GM19239 (cell line): ENCODE measurements at places on chromosomes 12 and 14.

- no peak for DNase-seq
Measured at GRCh38 chr12:96106137-96106536, 70.8 kb upstream of the LTA4H start.

DNA sequence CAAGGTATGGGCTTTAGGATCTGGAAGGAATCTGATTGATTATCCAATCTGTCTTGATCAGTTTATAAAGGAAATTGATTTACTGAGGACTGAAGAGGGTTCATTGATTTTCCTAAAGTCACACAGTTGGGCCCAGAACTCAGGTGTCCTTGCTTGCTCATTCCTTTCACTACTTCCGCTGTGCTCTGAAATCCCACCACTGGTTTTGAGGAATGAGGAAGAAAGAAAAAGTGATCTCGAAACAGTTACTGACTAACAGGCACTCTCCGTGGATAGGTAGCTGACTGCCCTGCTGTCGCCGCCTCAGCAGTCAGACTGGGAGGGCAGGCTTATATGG is at the start of gene FITM1:
TSS of gene FITM1 (plus strand) at position 280 of the 337 bp plus-strand sequence. CDS start 905 bp downstream, outside the sequence.
- no peak for DNase-seq

- no peak for DNase-seq
Measured at GRCh38 chr14:74855021-74855420, 20.9 kb downstream of the PROX2 start.

DNA sequence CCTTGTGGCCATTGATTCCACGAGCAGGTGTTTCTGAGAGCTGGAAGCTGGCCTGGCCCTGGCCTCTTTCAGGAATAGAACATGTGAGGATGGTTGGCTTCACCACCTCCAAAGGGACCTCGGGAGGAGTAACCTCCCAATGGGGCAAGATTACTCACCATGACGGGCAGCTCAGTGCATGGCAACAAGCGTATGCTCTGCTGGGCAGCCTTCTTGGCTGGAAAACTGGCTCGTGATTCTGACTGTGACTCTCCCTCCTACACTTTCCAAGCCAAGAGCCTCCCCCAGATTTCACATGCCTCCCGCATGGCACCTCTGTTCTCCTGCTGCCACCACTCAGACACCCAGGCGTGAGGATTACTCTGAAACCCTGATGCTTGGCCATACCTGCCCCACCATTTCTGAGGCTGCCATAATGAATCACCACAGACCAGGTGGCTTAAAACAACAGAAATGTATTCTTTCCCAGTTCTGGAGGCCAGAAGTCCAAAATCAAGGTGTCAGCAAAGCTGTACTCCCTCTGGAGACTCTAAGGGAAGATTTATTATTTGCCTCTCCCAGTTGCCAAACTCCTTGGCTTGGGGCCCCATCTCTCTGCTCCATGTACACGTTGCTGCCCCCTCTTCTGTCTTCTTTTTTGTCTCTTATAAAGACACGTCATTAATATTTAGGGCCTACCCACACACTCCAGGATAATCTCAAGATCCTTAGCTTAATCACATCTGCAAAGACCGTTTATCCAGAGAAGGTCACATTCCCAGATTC is 215.9 kb downstream of the CHST11 start:
- DNase-seq, result no peak

- no peak for DNase-seq
Measured at GRCh38 chr14:99289394-99290189, 17.6 kb upstream of the BCL11B start.

DNA sequence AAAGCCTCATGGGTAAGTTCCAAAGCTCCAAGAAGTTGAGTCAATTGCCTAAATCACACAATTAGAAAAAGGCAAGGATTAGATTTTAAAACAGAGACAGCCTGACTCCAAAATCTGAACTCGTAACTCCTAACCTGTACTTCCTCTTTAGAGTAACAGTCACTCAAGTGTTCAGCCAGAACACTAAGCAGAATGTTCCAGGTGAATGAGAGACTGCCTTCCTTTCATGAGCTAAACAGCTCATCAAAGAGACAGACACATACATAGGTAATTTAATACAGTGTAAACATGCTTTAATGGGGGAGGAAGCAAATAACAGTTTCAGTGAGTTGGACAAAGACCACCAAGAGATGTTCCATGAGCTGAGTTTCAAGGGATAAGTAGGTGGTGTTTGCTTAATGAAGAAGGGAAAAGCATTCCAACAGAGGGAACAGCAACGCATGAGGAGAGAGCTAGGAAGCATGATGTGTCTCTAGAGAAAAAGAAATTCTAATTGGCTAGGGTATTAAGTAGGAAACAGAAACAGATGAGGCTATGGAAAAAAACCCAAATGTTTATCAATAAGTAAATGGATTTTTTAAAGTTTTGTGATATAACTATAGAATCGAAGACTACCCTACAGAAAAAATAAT is 403.9 kb downstream of the MED13L start:
- DNase-seq, result no peak

DNA sequence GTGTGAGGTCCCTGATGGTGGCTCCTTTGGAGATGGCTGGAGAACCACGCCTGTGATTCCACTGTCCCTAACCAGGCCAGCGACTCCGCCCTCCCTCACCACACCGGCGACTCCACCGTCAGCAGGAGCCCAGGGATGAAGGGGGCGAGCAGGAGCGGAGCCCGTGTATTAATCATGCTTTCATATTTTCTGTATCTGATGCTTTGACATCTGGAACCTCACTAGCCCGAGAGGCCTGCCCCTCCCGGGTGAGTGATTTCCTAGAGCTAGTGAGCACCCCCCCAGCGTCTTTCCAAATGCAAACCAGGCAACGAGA is 69.9 kb downstream of the NOC4L start:
- no peak for DNase-seq

DNA sequence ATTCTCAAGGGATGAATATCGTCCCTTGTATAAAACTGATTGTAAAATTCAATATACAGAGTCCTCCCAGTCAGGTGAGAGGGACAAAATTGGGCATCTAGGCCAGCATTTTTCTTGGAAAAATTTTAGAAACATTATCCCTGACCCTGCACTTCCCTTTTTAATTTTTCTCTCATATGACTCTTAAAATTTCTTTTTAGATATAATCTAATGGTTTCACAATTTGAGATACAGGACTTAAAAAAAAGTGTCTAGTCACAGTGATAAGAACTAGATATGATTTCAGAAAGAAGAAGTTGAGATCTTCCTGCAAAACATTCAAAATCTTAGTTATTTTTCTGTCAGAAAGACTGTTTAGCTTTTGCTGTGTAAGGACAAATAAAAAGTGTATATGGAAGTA is 270.8 kb upstream of the PPFIA2 start:
- DNase-seq, result no peak

DNA sequence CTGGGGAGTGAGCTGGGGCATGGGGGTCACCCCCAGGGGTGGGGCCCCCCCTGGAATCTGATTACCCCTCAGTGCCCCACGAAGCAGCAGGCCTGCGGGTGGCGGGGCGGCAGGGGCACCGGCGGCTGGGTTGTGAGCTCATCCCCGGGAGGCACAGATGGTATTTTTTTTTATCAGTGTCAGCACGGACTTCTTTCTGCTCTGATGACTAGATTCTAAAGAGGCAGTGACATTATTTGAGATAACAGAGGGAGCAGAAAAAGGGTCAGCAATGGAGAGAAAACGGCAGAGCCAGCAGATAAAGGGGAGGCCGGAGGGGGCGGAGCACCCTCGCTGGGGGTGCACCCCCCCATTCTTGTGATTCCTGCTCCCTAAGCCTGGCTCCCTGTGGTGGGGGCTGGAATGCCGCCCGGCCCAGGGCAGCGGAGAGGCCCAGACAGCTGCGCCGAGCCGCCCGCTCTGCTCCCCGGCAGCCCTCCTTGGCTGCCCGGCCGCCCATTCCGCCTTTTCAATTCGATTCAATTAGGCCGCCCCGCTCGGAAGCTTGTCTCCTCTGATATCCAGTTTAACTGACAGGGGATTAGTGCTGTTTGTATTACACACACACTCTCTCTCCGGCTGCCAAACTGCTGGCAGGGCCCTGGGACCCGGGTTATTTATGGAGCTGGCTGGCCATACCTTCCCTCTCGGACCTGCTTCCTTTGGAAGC is 32.9 kb downstream of the MVK start:
- DNase-seq, result no peak

DNA sequence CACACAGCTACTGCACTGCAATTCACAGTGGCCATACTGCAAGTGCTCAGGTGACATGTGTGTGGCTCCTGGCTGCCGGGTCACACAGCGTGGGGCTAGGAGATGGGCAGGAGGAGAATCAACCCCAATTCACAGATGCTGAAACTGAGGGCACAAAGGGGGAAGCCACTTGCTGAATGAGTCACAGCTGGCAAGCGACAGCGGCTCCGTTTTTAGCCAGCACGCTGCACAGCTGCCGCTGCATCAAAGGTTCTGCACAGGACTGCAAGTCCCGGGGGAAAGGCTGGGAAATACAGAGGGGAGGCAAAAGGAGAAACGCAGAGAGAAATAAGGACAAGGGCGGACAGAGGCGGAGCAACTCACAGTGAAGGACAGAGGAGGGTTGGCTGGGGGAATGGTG is 57.9 kb downstream of the KDM2B start:
- no peak for DNase-seq

GRCh38 chr12:12788675-12789368 is 3.4 kb downstream of the APOLD1 start:
- DNase-seq, result no peak

DNA sequence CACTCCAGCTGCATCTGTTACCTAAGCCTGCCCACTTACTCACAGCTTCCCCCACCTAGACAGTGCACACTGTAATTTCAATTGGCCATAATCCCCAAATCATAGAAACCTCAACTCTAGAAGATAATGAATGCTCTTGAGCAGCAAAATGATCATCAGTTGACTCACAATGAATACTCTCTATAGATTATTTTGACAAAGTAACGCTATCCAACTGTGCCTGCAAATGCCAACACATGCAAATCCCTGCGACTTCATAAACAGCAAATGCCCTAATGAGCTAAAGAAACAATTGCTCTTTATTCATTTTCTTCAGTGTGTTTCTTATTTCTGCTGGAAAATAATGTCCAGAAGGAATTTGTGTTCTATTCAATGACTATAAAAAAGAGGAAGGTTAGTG is 319.5 kb downstream of the PAWR start:
- no peak for DNase-seq

GRCh38 chr12:3743803-3744202 is 9.1 kb downstream of the CRACR2A start:
- no peak for DNase-seq

DNA sequence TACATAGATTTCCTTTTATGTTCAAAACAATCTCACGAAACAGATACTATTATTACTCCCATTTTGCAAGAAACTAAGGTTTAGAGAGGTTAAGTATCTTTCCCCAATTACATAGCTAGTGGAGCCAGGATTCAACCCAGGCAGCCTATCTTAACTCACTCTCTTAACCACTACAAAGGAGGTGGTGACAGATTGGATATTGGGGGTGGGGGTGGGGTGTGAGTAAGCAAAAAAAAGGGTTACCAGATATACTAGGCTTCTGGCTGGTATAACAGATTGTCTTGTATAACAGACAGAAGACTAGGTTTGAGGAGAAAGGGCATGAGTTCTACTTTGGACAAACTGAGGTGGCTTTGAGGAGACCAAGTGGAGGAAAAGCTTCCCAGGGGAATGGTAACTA is 2.1 kb downstream of the GMFB start:
- no peak for DNase-seq

DNA sequence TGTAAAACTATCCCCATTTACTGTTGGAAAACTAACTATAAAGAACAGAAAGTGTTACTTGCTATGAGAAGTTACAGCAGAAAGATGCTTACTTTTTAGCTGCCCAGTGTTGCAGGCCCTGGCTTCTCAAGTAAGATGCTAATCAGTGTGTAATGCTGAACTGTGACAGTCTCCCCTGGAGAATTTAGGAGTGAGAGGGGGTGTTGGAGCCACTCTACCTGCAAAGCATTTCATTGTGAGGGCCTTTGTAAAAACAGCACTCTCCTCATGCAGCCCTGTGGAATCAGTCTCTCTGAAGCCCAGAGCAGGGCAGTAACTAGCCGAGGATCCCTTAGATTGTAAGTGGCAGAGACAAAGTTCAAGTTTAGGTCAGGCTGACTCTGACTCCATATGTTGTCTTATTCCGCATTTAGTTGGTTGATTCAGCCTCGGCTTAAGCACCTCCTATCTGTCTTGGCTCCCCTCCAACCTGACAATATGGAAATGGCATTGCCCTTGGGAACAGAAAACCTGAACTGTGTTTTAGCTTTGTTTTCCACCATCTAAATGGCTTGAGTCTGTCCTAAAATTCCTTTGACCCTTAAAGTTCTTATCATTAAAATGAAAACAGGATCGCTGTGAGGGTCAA is 141.3 kb downstream of the PRKCH start:
- no peak for DNase-seq

DNA sequence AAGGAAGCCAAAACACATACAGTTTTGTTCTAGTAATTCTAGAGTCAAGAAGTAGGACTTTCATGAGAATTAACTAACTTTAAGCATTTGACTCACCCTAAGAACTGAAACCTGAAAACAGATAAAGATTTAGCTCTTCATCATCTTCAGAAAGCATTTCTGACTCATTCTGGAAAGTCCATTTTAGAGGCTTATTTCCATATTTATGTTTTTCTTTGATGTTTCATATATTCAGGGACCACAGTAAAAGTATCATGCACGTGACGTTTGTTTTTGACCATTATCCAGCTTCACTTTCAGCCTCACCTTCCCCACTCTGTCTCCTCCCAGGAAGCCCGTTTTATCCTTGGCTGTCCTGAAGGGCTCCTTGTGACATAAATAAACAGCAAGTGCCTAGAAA is 79.2 kb downstream of the MDGA2 start:
- no peak for DNase-seq

DNA sequence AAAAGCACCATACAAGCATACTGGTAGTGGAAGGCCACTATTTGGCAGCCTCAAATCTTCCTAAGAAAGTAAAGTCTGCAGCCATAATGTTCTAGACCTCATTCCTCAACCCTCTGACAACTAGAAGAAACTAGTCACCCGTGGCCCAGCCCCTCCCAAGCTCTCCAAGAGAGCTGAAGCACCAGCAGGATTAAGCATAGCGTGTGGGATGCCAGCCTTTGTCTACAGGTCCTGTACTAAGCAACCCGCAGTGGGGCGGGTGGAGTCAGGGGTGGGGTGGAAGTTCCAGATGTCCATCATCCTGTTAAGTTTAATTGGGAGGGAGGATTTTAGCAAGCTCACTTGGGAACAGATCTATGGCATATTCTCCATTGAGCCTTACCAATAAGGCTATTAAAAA is 14.2 kb downstream of the SLC11A2 start:
- DNase-seq, result no peak

DNA sequence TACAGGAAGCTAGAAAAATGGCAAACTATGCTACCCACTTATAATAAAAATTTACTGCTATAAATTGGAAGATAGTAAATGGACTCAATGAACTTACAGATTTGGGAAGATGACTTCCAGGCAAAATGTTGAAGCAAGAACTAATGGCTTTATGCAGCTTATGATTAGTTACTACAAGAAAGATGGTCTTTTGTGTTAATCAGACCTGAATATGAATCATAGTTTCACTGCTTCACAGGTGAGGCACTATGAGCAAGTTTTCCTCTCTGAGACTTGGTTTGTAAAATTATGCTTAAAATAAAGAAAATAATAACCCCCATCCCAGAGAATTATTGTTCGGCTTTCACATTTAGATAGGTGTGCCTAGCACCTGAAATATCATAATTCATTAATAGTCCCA is 19.8 kb upstream of the DCN start:
- no peak for DNase-seq
